ENCODE measurements at places on chromosomes 2 and 18.

- DNase-seq: peak; percentile 67
Observed at GRCh38 chr2:240513549-240514287, 44.1 kb downstream of the ANKMY1 start.

DNA sequence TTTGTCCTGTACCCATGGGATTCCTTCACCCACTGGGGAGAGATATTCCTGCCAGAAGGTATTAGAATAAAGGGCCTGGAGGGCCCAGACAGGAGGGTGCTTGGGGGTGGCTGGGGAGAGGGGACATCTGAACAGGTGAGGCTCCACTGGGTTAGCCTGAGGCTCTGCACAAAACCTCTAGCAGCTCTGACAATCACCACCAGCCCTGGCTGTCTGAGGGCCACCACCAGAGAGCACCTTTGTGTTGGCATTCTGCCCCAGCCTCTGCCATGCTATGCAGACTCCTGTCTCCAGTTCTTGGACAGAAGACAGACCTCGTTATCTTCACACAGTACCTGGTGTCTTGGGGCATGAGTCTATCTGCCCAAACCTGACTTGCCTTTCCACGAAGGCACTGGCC, 25.3 kb downstream of the SLC16A14 start:
- DNase-seq: no peak

GRCh38 chr2:13818002-13818401, 814.5 kb upstream of the LRATD1 start:
- DNase-seq: no peak

DNA sequence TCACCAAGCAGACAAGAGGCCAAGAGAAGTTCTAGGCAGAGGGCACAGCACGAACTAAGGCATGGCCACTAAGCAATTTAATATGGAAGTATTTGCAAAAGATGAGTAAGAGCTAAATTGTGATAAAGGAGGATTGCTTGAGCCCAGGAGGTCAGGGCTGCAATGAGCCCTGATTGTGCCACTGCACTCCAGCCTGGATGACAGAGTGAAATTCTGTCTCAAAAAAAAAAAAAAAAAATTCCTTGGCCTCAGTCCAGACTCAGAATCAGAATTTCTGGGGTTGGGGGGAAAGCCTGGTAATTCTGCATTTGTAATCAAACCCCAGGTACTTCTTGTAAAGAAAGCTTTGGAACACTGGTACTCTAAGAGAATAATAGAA, 46.8 kb upstream of the RTN4 start:
- no peak for DNase-seq

GRCh38 chr2:150705767-150706166, 218.3 kb upstream of the RND3 start:
- DNase-seq: no peak

DNA sequence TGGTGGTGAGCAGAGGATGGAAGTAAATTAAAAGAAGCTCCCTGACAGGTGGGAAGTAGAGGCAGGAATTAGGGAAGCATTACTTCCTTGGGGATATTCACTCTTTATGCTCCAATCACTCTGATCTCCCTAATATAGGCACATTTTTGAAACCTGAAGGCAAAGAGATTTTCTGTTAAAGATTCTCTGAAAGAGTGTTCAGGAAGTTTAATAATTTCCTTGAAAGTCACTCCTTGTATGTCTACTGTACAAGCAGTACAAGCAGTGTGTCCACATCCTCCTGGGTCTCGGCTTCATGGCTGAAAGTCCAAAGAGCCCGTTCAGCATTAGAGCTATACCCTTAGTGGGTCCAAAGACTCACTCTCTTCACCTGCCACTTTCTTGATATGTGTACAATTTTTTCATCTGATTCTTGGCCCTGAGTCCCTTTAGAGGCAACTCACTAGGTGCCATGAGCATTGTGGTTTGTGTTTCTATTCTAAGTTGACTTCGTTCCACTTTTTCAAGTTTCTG, 60.2 kb downstream of the AAK1 start:
- no peak for DNase-seq

DNA sequence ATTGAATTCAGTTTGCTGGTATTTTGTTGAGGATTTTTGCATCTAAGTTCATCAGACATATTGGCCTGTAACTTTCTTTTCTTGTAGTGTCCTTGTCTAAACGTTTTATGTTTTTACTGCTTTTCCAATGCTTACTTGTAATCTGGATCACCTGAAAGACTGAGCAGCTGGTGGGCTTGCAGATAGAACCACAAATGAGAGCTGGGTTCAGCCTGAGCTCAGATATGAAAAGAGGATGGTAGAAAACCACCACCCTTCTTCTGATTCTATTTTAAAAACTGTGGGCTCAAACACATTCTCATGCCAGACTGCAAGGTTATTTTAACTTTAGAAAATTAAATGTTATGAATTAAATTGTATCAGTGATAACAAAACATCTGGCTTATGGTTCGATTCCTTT, 70.8 kb downstream of the DDX18 start:
- no peak for DNase-seq

- no peak for DNase-seq
Observed at GRCh38 chr2:182300608-182301007, 126.2 kb downstream of the PDE1A start.

DNA sequence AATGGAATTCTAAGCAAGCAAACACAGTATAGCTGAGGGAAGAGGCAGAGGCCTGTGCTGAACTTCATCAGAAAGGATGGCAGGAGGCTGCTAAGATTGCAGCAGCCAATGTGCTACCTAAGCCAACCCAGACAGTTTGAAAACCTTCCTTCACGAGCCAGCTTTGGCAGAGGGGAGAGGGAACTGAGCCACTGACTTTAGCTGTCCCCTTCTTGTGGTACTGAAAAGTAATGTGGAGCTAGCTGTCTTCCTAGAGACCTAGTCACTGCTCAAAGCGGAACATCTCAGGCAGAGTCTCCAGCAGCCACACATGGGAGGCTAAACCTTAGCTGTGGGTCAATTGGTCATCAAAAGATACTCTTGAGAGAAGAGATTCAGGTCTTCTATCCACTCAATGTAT, 419.0 kb downstream of the FBXO15 start:
- no peak for DNase-seq

- no peak for DNase-seq
Observed at GRCh38 chr2:154247503-154247902, 375.8 kb downstream of the GALNT13 start.

- no peak for DNase-seq
Observed at GRCh38 chr2:126059379-126059778, 596.6 kb upstream of the GYPC start.

DNA sequence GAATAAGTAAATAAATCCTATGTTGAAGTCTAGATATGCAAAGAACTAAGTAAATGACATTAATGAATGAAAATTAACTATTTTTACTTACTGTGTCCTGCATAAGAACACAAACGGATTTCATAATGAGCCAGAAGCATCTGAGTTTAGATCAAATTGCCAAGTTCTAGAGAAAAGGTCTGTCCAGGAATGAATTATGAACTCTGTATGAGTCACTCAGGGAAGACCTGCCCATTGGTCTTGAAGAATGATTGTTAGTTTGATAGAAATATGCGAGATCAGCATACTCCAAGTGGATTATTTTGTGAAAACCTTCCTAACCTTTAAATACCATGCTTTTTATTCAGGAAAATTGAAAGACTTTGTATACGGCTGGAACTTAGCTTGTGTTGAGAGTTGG, 189.5 kb downstream of the DOK6 start:
- DNase-seq: no peak

- no peak for DNase-seq
Observed at GRCh38 chr2:152400607-152401214, 65.7 kb downstream of the FMNL2 start.

DNA sequence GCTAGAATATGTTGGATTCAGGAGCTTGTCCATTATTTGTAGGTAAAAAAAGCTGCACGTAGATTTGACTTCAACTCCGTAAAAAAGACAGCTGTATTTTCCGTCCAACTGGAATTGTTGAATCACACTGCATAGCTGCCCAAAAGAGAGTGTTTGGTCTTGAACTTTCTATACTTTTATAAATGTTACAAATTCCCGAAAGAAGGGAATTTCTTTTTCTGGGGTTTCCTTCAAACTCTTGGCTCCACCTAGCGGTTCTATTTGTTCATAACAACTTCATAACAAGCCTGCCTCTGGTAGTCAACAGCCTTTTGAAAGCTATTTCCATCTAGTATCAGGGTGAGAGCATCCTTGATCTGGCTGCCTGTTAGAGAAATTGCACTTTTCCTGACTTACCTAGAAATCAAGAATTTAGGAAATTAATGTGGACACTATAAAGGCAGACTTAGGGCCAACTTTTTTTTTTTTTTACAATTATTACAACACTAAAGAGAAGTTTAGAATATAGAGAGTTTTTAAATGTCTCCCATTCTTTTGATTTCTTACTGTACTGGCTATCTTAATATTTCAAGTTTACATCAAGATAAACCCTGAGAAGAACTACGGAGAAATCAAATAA, 48.1 kb downstream of the TMEM185B start:
- DNase-seq: no peak

DNA sequence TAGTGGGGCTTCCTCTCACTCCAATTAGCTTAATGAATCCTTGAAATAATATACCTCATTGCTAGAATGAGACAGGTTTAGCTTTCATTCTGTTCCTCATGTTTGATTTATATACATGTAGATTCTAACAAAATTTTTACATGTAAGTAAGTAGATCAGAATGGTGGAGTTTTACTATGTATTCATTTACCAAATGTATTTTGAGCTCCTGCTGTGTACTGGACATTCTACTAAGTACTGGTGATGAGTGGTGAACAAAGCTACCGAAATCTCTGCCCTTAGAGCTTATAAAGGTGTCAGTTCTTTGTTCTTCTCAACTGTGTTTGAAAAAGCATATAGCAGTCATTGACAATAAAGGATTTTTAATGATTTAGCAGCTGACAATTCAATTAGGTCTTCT, 19.7 kb downstream of the MTA3 start:
- no peak for DNase-seq

DNA sequence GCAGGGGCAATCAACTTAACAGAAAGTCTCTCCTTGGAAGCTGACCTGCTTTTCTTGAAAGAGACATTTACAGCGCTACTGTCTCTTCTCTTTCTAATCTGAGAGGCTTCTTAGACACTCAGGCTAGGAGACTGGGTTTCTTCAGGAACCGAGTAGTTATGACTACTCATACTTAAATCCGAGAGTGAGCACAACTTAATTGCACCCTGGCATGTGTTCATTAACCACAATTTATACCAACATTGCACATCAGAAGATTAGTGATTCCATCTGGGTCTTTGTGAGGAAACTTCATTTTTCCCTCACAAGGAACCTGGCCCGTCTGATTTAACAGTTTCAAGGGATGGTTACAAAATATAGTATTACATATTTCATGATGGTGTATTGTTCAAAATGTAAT, 176.9 kb downstream of the UBE2E3 start:
- no peak for DNase-seq

DNA sequence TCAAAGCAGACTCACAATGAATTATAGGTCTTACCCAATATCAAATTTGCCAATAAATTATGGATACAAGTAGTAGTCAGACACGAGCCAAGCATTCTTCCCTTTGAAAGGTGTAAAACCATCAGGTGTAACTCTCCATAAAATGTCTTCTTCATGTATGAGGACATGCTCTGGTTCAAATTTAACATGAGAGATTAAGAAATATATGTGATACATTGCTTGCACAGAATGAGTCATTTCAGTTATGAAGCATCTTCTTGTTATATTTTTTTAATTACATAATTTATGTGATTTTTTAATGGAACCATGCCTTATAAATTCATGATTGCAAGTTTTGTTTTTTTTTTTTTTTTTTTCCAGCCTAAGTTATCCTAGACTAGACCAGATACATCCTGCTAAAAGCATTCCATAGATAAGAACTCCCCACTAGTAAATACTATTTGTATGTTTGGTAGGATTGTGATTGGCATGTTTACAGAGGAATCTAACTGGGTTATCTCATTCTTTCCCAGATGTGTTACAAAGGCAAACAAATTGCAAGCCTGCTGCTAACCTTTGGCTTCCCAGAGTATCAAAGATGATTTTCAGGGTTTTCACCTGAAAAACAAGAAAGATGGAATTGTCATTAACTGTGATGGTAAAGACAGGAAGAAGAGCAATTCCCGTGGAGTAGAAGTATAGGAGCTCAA, 621.9 kb downstream of the XIRP2 start:
- no peak for DNase-seq

GRCh38 chr18:42113529-42114191, 158.6 kb downstream of the PIK3C3 start:
- no peak for DNase-seq

GRCh38 chr2:233556881-233557736, 9.5 kb downstream of the USP40 start:
- DNase-seq: no peak

DNA sequence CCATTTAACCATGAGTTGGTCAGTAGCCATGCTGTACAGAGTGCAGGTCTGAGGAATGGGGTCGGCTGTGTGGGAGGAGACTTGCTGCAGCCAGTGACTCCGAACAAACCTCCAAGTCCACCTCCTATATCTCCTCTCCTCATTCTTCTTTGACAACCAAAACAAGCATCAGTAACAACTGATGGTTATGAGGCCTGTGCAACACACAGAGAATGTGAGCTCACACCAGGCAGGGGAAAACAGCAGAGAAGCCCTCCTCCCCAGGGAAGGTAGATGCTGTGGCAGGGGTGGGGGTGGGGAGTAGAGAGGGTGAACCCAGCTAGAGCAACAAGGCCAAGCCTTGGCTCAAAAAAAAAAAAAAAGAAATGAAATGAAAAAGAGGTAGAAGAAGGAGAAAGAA, 12.3 kb upstream of the CNGA3 start:
- no peak for DNase-seq

GRCh38 chr2:86542814-86543213, 20.4 kb downstream of the CHMP3 start:
- no peak for DNase-seq

DNA sequence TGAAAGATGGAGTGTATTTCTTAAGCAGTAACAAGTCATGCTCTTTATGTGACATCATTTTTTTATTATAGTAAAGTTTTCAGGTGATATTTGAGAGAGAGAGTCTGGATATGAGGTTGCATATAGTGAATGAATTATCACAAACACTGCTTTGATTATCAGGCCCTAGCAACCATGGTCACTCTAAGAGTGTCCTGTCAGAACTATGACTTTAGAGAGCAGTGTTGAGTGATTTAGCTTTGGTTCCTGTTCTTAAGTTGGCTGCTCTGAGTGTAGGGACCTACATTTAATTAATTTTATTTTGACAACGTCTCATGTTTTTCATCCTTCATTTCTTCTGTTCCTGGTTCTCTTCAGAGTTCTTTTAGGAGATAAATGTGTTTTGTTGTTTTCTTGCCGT, 275.5 kb downstream of the KCNJ3 start:
- no peak for DNase-seq

DNA sequence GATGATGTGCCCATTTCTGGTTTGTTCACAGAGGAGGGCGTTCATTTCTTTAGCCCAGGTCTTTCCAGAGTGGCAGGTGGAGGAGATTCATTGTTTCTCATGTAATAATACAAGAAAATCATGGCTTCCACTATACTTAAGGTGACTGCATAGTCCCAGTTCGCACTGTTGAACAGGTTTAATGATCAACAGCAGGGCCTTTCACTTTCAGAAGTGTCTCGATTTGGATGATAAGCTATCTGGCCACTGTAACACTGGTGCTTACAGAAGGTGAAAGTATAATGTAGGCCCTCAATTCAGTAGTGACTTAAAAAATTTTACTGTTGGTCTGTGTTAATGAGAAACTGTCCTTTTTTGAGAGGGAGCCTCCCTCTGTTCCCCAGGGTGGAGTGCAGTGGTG, 1.4 kb downstream of the RMC1 start:
- no peak for DNase-seq

GRCh38 chr2:158894078-158894477, 74.4 kb upstream of the TANC1 start:
- no peak for DNase-seq

- no peak for DNase-seq
Observed at GRCh38 chr2:18988631-18989232, 369.7 kb downstream of the OSR1 start.

- no peak for DNase-seq
Observed at GRCh38 chr2:71469403-71470398, 16.3 kb downstream of the DYSF start.

All from activated T-helper 1 cell treated with Interleukin-2 at 50 U/mL for 16 hours (primary cell).